ENCODE measurements at places on chromosomes 3 and 15.

GRCh38 chr15:62672268-62672667 is 370.3 kb upstream of the TPM1 start:
- DNase-seq, result no peak

GRCh38 chr3:178238179-178238578 is 298.1 kb upstream of the KCNMB2 start:
- no peak for DNase-seq

DNA sequence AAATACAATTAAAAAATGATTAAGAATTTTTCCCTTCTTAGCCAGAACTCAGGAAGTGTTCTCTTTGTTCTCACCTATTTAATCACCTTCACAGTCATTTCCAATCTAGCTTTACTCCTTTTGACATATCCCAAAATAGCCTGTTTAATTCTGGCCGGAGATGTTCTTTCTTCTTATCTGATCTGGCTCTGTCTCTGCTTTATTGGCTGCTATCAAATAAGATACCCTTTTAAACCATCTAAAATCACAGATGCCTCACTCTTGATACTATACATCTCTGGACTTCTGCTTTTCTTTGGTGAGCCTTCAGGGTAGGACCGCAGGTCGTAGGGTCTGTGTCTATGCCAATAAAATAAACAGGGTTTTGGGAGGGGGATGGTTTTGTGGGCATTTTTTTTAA is 319.2 kb upstream of the SEMA6D start:
- DNase-seq, result no peak

GRCh38 chr3:32296251-32297204 is 58.0 kb downstream of the CMTM8 start:
- peak; percentile 68 for DNase-seq

DNA sequence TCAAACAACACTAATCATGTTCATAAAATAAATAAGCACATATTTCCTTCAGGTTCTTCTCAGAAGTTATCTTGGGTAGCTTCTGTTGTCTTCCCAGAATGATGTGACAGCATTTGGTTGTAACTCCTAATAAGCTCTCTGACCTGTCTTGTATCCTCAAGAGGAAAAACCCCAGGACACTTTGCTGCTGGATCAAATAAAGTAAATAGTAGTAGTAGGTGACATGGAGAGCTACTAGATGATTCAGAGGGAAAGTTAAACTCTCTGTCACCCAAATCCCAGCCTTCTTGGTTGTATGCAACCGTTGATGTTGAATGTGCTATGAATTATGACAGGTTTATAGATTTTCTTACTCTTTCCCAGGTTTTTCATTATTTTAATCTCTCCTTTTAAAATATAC is 143.0 kb downstream of the ARPP21 start:
- no peak for DNase-seq

DNA sequence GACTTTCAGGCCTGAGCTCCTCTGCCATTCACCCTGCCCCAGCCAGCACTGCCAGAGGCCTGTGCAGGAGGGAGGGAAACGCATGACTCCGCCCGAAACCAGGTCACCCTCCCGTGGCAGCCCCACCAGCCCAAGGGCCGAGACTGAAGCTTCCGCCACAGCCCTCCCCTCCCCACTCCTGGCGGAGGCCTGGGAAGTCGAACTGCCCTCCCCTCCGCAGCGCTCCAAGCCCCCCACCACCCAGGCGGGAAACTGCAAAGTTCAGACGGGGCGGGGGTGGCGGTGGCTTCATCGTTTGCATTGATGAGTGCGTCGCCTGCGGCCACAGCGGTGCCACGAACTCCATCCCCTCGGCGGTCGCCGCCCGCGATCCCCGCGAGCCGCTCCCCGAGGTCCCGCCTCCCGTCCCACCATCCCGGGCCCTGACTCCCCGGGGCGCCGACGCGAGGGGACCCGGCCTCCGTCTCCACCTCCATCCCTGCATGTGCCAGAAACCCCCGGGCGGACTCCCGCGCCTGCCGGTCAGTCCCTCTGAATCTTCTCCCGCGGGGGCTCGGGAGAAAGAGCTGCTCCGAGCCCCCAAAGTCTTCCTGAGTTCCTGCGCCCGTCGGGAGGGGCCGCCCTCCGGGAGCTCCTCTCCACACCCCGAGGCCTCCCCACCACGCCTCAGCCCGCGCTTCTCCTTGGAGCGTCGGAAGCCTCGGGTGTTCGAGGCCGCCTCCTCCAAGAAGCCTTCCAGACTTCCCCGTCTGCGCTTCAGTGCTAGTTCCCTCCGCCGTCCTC is 698 bp downstream of the MELTF start:
- peak; percentile 27 for DNase-seq
